ENCODE measurements at places on chromosomes 2 and 18. TPM values are rescaled to one million over a fixed set of nuclear protein-coding genes. Genes with fewer than 3 reads are reported as not detected.

The HK2 gene
- 98.8 TPM for total RNA-seq

The GCG gene
- total RNA-seq: not detected

The PRSS56 gene
- total RNA-seq: not detected

The DNAH7 gene
- 33.5 TPM for total RNA-seq

The DRC1 gene
- 4.4 TPM for total RNA-seq

The GRB14 gene
- 4.2 TPM for total RNA-seq

The PASK gene
- 18.9 TPM for total RNA-seq

DNA sequence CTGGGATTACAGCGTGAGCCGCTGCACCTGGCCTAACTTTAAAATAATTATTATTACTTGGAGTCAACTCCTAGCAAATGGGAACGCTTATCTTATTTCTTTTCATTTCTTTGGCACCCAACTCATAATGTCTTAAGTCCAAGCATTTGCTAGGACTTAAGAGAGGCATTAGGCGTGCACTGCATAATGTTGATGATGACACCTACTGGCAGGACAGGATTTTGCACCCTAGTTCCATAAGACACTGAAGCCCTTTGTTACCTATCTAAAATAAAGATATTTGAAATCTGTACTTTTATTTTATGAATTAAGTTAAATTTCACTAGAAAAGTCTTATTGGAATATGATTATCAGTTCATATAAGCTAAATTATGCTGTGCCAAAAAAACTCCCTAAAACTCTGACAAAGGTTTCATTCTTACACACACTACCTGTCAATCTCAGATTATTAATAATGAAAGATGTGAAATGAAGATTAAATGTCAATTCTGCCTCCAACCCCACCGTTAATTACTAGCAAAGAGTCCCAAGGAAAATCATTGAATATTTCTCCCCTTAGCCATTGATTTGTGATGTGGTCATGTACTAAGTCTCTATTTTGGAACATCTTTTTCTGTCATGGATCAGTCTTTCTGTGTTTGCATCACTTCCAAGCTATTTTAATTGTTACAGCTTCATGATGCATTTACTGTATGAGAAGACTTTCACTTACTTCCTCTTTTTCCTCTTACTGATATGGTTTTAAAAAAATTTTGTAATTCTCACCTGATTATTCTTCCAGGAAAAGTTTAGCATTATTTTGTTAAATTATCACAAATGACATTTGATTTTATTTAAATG, 12.7 kb upstream of the CDH2 start:
- DNase-seq: no peak

DNA sequence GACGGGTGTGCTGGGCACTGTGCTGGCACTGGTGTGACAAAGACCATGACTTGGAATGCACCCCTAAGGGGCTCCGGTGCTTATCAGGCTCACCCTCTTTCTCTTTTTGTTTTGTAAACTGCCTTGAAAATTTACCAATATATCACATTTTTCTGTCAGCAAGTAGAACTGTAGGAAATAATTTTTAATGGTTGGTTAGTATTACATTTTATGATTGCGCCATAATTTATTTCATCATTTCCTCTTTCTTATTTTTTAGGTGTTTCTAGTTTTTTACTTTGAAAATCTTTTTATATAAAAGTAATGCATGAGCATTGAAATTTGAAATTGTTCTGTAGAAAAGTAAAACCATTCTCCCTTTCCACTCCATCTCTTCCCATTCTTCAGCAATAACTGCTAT, 100.9 kb downstream of the MMADHC start:
- DNase-seq: no peak

- DNase-seq: no peak
These were observed 6.2 kb downstream of the ANKRD23 start for GRCh38 chr2:96837575-96837974.

GRCh38 chr2:9763356-9764152, 79.7 kb upstream of the TAF1B start:
- no peak for DNase-seq

DNA sequence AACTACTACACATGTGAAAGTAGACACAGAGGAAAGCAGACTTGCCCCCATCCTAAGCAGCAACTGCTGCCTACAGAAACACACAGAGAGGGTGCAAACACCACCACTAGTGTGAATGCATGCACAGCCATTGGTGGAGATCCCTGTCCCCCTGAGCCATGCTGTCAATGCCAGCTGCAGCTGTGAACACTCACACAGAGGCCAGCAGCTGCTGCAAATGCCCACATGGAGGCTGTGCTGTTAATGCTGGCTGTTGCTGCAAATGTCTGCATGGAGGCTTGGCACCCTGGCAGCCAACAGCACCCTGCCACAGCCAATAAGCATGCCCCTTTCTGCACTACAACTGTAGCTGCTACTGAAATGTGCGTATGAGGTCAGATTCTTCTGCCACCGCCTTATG, 355.0 kb downstream of the LNPK start:
- no peak for DNase-seq

DNA sequence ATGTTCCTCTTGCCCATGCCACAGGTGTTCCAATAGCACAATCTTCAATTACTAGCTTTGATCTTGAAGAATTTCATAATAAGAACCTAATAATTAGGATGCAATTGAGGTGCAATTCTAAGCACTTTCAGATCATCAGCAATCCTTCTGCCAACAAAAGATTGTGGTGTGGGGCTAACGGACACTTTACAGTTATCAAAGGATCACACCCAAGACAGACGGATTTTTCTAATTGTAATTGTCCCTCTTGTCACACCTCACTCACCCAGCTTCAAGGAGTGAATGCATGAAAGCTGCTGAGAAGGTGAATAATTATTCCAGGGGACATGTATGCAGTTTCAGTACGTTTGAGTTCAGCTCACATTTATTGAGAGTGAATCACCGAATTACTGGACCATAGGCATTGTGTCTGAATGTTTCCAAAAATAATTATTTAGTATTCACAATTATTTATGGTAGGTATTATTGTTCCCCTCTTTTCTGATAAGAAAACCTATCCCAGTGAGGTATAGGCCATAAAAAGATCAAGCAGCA, 438.5 kb upstream of the TRIB2 start:
- DNase-seq: no peak

GRCh38 chr2:123073371-123073770, 951.7 kb upstream of the CNTNAP5 start:
- DNase-seq: no peak

GRCh38 chr2:206728277-206729199, 10.3 kb upstream of the DYTN start:
- DNase-seq: no peak

DNA sequence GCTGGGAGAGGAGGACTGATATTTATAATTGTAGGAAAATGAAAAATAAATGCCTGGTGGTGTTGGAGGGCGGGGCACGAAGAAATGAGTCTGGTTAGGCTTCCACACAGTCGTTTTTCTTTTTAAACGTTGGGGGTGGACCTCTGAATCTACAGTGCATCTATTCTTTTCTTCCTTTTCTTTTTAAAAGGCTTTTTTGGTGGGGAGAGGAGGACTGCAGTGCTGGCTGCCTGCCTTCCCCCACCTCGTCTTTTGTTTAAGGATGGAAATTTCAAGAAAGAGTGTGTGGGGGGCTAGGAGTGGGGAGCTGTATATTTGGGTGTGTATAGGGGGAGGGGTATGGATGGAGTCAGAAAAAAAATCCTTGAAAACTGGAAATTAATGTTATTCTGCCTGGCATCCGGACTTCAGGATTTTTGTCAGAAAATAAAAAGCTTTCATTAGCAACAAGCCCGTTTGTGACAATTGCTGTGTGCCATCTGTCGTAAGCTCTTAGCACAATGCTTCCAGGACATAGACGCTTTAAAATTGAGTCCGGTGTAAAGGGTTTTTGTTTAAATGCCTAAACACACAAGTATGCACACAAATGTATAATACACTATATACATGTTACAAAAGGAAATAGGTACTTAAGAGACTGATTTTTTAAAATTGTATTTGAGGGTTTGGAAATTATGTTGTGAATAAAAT, 1.1 kb downstream of the MAP2 start:
- DNase-seq: no peak

DNA sequence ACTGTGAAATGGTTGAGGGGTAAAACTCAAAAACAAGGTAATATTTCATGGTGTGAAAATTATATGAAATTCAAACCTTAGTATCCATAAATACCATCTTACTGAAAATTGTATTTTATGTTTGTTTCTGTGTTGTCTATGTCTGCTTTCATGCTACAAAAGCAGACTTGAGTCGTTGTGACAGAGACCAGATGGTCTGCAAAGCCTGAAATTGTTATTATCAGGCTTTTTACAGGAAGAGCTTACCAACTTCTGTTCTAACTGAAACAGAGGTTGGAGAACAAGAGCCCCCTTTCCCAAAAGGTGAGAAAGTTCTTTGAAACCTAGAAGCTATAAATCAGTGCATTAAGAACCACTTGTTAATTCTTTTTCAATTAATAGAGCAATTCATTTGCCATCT, 110.0 kb downstream of the COL4A4 start:
- no peak for DNase-seq

DNA sequence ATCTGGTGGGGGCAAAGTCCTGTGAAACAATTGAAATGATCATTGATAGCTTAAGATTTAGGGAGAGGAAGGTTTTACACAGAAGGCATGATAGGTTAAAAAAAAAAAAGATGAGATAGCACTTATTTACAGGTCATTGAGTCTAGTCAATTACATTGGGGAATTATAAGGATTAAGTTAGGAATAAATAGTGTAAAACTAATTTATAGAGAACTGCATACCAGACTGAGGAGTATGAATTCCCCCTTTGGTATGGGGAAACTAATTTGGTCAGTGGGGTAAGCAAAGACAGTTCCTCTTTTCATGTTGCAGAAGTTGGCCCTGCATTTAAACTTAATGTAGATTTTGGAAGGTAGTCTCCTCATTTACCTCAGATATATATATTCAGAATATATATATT, 10.8 kb downstream of the GLS start:
- DNase-seq: no peak

Data from upper lobe of left lung (tissue), 6 donors.